ENCODE measurements at places on chromosomes 3 and 15.

DNA sequence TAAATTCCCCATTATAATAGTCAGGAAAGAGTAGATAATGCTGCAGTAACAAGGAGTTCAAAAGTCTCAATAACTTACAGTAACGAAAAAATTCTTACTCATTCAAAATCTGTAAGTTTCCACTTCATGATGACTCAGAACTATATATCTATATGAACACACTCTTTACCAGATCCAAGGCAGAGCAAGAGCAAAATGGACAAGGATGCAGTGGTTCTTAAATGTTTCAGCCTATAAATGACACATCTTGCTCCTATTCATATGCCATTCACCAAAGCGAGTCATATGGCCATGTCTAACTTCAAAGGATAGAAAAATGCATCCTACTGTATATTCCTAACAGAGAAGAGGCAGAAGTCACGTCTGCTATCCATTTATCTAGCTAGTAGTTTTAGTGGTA lies 787.7 kb downstream of the NAALADL2 start:
- no peak for DNase-seq

DNA sequence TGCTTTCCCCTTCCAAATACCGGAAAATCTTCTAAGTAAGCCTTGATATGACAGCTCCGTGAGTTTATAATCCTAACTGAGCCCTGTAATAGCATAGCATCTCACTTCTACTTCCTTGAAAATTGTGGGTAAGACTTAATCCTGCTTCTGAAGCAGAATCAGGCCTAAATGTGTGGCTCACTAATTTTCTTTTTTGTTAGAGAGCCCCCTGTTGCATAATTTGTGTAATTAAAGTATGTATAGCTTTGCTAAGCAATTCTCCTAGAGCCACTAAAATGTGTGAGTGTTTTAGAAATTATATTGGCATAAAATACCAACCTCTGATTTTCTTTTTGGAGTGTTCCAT lies 304.4 kb downstream of the FGF12 start:
- DNase-seq: no peak

DNA sequence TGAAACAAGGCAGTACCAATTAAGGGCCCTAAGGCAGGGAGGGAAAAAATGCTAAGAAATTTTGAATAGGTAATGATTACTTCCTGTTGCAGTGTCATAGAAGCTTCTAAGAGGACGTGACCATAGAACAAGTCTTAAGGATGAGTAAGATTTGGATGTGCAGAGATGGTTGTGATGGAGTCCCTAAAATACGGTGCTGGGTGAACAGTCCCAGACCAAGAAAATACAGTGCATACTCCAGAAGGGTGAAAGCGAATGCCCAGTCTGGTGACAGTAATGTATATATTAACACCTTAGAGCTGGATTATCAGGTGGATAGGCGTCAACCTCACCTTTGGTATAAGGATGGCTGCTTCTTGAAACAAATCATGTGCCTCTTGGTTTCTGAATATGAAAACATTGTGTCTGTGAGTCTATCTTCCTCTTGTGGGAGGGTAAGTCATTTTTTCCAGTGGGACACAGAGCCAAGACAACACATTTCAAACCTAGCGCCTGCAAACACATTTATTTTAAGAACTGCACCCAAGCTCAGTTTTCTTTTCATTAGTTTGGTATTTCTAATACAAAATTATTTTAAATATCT lies 101.2 kb upstream of the TP63 start:
- DNase-seq: no peak

DNA sequence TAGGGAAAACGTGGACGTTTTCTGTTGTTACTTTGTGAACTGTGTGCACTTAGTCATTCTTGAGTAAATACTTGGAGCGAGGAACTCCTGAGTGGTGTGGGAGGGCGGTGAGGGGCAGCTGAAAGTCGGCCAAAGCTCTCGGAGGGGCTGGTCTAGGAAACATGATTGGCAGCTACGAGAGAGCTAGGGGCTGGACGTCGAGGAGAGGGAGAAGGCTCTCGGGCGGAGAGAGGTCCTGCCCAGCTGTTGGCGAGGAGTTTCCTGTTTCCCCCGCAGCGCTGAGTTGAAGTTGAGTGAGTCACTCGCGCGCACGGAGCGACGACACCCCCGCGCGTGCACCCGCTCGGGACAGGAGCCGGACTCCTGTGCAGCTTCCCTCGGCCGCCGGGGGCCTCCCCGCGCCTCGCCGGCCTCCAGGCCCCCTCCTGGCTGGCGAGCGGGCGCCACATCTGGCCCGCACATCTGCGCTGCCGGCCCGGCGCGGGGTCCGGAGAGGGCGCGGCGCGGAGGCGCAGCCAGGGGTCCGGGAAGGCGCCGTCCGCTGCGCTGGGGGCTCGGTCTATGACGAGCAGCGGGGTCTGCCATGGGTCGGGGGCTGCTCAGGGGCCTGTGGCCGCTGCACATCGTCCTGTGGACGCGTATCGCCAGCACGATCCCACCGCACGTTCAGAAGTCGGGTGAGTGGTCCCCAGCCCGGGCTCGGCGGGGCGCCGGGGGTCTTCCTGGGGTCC lies at the start of gene TGFBR2:
TSS of gene TGFBR2 (plus strand) at position 301 of the 731 bp plus-strand sequence. CDS start at position 584, 283 bp downstream.
- DNase-seq: peak; percentile 91

GRCh38 chr3:72301779-72302178 lies 516.8 kb upstream of the PROK2 start:
- DNase-seq: no peak

GRCh38 chr3:120092474-120092873 lies 1.8 kb downstream of the GSK3B start:
- no peak for DNase-seq

DNA sequence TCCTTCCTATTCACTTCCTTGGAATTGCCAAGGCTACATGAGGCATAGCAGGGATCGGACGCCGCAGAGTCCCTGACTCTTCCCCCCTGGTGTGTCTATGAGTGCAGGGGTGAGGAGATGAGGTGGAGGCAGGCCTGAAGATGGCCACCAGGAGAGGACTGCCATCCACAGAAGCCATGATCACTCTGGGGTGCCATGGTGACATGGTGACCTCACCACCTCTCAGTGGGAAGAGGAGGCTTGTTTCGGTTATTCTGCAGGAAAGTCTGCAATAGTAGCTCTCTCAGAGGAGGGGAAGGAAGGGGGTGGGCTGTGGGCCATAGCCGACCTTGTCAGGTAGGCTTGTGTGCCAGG lies 57.0 kb upstream of the LIMD1 start:
- DNase-seq: no peak

GRCh38 chr3:142523921-142524566 lies 54.5 kb downstream of the ATR start:
- no peak for DNase-seq

DNA sequence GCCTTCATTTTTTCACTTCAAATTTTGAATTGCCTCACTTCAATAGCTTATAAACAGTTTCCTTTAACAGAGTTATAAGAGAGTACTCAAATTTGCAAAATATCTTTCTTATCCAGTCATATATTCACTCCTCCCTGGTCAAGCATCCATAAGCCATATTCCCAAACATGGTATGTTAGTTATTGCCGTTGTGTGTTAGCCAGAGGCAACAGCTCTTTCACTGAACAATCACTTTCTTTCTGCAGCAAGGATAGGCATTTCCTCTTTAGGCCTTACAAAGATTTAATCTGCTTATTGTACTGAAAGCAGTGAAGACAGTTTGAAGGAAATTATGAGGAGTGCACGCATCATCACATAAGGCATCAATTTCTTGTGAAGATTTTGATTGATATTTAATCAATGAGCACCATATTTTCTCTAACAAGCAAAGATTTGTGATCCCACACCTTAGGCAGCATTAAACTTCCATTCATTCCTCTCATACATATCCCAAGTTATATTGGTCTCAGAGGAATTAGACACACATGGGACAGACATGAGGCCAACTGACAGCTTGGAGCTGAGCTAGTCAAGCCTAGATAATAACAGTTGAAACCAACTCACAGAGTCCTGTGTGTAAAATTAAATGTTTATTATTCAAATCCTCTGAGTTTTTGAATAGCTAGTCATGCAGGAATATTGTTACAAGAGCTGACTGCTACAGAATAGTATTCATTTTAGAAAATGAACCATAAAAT lies 80.0 kb upstream of the EPHA6 start:
- DNase-seq: no peak

DNA sequence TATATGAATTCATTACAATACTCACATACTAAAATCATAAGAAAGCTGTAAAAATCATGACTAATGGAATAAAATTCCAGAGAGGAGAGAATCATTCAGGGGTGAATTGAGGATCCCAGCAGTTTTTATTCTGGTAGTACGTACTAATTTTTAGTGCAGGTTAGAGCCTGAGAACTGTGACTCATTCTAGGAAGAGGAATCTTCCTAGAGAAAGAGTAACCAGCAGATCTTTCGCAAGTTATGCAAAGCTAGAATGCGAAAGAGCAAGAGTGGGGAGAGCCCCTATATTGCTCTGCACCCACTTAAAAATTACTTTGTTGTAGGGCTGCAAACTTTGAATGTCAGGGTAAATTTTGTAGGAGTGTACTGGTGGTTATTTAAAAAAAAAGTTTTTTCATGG lies 303.6 kb upstream of the ARPP21 start:
- DNase-seq: no peak

All from CD4-positive, alpha-beta T cell treated with Interleukin-15 for 1 hour (primary cell).